ENCODE measurements at places on chromosomes 5 and 9. TPM values are rescaled to one million over a fixed set of nuclear protein-coding genes. Genes with fewer than 3 reads are reported as not detected.

The SPATA31A3 gene
- total RNA-seq, result not detected

The CCDC69 gene
- total RNA-seq, result 1.0 TPM

The CNOT8 gene
- 34.4 TPM for total RNA-seq

The WASHC1 gene
- total RNA-seq, result 10.6 TPM

The N4BP3 gene
- total RNA-seq, result 1.1 TPM

The FGFR4 gene
- total RNA-seq, result 25.5 TPM

The RALGDS gene
- total RNA-seq, result 28.3 TPM

The ADAM19 gene
- 13.7 TPM for total RNA-seq

The RALGPS1 gene
- 2.4 TPM for total RNA-seq

The INSL6 gene
- total RNA-seq, result not detected

The C8G gene
- total RNA-seq, result 0.94 TPM

The PCDHGA6 gene
- 0.29 TPM for total RNA-seq

The ZNG1C gene
- total RNA-seq, result 87.7 TPM

The BTNL8 gene
- not detected for total RNA-seq

The ZDHHC11 gene
- total RNA-seq, result 20.9 TPM
